Mesendoderm (in vitro differentiated cells): ENCODE measurements at places on chromosomes 3 and 15.

DNA sequence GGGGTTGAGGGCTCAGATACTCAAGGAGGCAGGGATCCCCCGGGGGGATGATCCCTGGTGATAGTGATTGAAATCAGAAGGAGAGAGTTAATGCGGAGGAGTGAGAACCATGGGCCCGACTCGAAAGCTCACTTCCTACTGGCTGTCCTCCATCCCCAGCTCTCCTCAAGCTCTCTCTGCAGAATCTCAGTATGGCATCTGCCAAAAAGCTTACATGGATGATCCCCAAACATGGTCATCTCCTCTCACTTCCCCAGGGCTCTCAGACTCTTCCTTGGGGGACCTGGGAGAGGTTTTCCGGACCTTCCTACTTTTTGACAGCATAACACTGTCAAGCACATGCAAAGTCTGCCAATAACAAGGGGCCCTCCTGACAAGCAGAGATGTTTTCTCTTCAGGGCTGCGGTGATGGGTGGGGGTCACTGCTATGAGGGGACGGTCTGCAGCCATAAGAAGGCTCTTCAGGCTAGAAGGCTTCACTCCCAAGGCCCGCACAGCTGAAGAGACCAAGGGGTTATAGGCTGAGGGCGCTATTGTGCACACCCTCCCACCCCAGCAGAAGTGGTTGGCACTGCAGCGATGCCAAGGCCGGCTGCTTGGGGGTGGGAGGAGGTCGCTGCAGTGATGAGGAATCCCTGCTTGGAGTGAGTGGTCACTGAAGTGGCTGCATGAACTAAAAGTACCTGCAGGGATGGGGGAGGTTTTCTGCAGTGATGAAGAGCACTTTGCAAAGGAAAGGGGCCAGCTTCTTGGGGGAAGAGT lies 828 bp upstream of the VWA5B2 start:
- no peak for DNase-seq

GRCh38 chr15:47610736-47611135 lies 106.6 kb upstream of the SEMA6D start:
- DNase-seq, result peak; percentile 19

DNA sequence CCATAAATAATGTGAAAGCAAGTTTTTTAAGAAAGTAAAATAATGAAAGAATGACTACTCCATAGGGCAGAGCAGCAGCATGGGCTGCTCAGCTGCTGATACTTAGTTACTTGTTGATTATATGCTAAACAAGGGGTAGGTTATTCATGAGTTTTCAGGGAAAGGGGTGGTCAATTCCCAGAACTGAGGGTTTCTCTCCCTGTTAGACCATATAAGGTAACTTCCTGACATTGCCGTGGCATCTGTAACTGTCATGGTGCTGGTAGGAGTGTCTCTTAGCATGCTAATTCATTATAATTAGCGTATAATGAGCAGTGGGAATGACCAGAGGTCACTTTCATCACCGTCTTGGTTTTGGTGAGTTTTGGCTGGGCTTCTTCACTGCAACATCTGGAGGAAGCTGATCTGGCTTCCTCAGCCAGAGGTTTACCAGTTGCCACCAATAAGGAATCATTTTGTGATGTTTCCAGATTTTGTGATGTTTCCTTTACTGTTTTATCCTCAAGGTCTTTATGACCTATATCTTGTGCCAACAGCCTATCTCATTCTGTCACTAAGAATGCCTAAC lies 121.8 kb upstream of the CHL1 start:
- DNase-seq, result peak; percentile 16

DNA sequence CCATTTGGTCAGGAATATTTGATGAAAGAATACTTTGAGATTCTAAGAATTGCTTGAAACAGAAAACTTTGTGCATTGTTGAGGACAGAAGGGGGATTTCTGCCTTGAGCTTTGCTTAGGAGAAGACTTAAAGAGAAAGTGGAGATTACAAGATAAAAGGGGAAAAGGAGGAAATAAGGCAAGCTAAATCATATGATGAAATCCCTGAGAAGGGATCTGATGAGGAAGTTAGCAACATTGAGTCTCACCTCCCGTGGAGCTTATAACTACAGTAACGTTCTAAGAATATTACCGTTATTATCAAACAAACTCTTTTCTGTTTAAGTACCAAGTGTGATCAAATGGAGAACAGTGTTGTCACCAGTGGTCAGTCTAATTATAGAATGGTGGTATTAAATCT lies 414.7 kb upstream of the NAALADL2 start:
- DNase-seq, result no peak

DNA sequence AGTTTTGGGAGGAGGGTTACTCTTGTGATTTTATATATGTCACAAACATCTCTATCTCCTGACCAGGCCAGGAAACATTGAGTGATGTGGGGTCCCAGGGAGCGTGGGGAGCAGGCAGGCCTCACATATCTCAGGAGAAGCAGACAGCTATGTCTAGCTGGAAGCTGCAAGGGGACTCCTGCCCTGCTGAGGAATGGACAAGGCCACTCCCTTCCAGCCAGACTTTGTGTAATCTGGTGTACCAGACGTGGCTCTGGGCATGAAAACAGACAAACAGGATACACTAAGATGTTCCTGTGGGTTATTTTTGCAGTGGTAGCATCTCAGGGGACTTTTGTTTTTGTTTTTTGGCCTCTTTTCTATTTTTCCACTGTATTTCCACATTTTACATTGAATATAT lies 23.2 kb downstream of the CYP8B1 start:
- DNase-seq, result no peak

DNA sequence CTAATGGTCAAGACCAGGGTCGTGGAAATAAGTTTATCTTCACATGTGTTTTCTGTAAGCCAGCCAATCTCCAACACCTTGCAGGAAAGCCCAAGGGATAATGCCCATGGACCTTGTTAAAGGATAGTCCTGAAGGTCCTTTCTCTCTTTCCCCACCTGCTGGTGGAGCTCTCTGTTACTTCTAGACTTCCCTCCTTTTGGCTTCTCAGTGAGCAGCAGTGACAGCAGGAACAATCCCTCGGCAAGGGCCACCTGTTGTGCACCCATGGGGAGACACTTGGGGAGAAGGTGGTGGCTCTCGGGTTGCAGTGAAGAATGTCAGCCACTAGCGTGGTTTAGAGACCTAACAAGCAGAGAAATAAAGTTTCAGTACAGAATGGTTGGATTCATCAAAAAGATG lies 84.0 kb upstream of the OSBPL11 start:
- peak; percentile 48 for DNase-seq

GRCh38 chr15:98998279-98998678 lies 9.3 kb downstream of the PGPEP1L start:
- DNase-seq, result no peak
